ENCODE measurements at places on chromosomes 2 and 18.

DNA sequence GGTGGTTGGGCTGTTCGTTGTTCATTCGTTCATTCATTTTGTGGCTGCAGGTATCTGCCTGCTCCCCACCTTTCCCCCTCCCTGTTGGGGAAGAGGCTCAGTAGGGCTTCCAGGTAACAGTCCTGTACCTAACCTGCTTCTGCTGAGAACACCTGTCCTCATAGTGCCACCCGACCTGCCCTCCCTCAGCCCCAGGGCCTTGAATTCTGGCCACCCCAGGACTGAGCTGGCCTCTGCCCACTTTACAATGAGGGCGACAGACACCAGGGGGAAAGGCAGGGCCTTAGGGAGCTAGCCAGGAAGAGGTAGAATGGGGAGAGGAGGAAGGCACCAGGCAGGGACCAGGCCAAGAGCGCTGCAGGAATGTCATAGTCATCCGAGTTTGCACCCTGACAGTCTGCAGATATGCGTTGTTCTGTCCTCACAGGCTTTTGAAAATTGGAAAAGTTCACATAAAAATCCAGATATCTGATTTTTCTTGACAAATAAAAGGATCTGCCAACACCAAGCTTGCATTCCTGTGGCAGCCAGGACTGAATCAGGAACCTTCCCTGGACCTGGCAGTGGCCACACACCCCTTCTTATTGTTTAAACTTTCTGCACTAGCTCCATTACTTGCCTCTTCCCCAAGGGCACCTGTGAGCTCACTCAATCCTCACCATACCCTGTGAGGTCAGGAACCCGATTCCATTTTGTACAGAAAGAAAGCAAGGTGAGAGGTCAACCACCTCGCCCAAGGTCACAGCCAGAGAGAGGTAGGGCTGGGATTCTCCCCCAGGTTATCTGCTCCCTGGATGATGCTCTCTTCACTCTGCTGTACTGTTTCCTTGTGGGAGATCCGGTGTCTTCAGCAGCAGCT is 35.3 kb upstream of the MRPL33 start:
- no peak for DNase-seq

- DNase-seq = no peak
Measured at GRCh38 chr2:159855557-159856061, 57.6 kb upstream of the CD302 start.

DNA sequence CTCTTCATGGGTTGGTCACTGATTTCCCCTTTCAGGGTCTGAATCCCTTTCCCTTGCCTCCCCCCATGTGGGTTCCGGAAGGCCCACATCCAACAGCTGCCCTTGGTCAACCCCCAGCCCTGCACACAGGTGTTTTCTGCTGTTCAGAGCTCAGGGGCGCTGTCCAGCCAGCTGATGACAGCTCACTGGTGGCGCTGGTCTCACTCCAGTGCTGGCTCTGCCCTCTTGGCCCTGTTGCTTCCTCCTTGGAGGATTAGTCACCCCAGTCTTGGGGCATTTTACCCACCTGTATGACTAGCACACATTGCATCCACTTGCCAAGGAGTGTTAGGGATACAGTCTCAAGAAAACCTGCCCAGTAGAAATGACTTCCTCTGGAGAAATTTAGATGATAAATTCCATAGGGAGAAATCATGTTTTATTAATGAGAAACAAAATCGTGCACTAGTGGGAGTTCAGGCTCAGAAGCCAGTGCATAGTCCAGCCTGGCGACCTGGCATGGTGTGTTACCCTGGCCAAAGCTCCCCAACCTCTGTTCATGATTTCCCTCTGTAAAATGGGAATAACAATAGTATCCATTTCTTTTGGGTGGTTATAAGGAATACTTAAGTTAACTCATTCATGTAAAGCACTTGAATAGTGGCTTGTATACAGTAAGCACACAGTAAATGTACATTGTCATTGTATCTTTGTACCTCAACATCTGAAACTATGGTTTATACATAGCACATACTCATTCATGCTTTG is 21.6 kb downstream of the CRIM1 start:
- no peak for DNase-seq

GRCh38 chr2:58710795-58711279 is 469.7 kb upstream of the FANCL start:
- no peak for DNase-seq

GRCh38 chr2:187545238-187545751 is 8.9 kb downstream of the TFPI start:
- DNase-seq = no peak

GRCh38 chr2:47010176-47010575 is 94.6 kb upstream of the MCFD2 start:
- no peak for DNase-seq

DNA sequence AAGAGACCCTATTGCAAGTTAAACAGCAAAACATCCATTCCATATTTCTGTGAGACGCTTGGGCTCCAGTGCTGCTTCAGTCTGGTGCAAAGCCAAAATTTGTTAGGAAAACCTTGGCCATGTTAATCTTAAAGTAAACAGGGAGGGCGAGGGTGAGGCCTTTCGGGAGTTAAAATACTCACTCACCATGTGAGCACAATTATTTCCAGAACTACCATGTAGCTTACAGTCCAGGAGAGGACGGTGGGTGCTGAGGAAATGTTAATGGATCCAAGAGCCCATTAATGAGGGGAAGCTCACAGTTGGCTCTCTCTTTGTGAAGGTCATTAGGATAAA is 286.4 kb downstream of the SLC8A1 start:
- no peak for DNase-seq

GRCh38 chr2:10135296-10136089 is 13.0 kb downstream of the RRM2 start:
- no peak for DNase-seq

Measured in stimulated activated CD4-positive, alpha-beta T cell treated with anti-CD3 and anti-CD28 coated beads, Interleukin-1b, Interleukin-23, amount 100 ng/mL, for 24 hours (primary cell).